Activated CD4-positive, CD25-positive, alpha-beta regulatory T cell treated with anti-CD3 and anti-CD28 coated beads, Interleukin-2, amount 50 U/mL, for 24 hours (primary cell): ENCODE measurements at places on chromosomes 3 and 15.

DNA sequence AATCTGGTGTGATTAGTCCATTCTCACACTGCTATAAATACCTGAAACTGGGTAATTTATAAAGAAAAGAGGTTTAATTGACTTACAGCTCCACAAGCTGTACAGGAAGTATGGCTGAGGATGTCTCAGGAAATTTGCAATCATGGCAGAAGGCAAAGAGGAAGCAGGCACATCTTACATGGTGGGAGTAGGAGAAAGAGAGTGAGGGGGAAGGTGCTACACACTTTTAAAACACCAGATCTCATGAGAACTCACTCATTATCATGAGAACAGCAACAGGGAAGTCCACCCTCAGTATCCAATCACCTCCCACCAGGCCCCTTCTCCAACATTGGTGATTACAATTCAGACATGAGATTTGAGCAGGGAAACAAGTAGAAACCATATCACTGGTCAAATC, 24.0 kb upstream of the ACP3 start:
- no peak for ATAC-seq

DNA sequence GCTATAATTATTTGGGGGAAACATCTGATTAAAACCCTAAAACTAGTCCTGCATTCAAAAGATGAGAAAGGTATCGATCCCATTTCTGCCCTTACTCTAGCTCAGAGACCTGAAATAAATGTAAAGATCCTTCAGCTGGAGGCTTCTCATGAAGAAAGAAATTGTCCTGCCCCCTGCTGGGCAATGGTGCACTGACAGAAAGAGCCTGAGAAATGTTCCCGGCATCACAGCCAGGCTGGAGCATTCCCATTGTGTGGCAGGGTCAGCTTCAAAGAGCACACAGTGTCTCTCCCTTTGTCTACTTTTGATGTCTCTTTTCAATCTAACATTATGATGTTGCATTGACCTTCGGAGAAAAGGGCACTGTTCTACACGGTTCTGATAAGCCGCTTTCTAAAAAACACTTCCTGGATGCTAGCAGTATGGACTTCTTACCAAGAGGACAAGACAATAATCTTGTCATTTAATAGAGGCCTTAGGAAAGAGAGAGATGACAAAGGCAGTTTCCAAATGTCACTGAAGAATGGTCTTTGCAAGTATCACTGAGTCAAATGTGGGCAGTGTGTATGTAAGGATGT, 287.5 kb downstream of the MAGI1 start:
- no peak for ATAC-seq

DNA sequence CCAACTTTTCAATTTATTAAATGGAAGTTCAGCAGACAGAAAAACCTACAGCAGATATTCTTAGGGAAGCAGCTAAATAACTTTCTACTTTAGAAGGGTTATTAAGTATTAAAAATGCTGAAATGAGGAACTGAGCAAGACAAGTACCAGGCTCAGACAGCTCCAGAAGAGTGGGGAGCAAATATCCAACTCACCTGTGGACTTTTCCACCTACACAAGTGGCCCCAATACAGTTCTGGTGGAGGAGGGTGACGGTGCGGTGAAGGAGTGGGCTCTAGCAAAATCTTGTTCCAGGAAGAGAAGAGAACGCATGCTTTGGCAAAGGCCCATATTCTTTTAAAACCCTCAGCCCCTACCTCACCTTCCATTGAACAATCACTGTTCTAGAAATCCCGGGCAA, 129.7 kb upstream of the LMOD3 start:
- ATAC-seq, result no peak

GRCh38 chr3:5260992-5261501, 73.5 kb downstream of the EDEM1 start:
- ATAC-seq, result no peak

GRCh38 chr3:186496016-186496415, 48.2 kb downstream of the CRYGS start:
- no peak for ATAC-seq

GRCh38 chr3:66269411-66269810, 48.6 kb downstream of the SLC25A26 start:
- ATAC-seq, result no peak

DNA sequence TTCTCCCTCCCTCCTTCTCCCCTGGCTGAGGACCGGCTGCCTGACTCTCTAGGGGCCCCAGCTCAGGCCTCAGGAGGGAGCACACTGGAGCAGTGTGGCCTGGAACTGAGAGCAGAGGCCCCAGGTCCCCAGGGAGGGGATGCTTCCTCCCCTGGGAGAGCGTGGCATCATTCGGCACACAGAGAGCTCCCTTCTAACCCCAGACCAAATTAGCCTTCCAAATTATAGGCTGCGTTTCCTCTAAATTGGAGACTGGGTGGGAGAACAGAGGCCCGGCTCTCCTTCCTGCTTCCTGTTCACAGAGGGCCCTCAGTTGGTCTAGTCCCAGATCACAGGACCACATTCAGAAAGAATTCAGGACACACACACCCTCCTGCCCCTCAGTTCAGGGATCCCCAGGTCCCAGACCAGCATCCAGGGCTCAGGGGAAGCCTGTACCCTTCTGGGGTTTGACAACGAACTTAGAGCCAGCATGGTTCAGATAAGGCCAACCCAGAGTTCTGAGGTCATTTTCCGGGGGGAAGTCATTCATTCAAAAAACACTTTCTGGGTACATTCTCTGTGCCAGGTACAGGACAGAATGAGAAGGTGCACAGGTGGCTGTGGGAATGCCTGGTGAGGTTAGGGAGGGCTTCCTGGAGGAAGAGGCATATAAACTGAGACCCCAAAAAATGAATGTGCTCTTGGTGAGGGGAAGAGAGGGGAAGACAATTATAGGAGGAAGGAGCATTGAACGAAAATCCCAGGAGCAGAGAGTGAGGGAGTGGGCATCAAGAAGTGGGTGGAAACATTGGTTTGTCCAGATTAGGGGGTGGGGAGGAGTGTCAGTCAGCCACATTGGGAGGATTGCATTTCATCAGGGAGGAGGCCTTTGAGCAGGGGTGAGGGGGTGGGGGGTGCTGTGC, 28.4 kb upstream of the RPL29 start:
- ATAC-seq, result no peak

- no peak for ATAC-seq
Observed at GRCh38 chr15:25439369-25439836, 579 bp upstream of the UBE3A start.

DNA sequence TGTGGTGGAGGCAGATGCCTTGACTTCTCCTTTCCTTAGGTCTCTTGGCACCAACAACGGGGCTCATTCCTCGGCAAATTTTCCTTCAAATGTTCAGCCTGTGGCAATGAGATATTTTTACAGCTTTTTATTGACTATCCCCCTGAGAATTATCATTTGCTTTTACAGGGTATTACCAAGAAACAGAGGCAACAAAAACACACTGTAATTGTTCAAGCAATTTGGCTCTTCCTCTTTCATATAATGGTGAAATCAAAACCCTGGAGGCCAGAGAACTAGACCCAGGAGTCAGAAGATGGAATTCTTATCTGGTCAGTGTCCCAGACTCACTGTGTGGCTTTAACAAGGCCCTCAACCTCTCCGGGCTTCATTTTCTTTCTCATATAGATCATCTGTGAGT, 40.1 kb downstream of the TRIM42 start:
- ATAC-seq, result no peak

- ATAC-seq, result no peak
Observed at GRCh38 chr15:70812827-70813364, 41.1 kb downstream of the LARP6 start.
